Stimulated activated CD8-positive, alpha-beta memory T cell treated with anti-CD3 and anti-CD28 coated beads, Interleukin-4, amount 100 ng/mL, for 4 hours (primary cell): ENCODE measurements at places on chromosomes 16 and 17.
A peak's percentile ranks its signal among the peaks of the same experiment; 100 is the strongest.

GRCh38 chr17:79739148-79740062 lies 8.7 kb downstream of the ENPP7 start:
- DNase-seq: no peak

DNA sequence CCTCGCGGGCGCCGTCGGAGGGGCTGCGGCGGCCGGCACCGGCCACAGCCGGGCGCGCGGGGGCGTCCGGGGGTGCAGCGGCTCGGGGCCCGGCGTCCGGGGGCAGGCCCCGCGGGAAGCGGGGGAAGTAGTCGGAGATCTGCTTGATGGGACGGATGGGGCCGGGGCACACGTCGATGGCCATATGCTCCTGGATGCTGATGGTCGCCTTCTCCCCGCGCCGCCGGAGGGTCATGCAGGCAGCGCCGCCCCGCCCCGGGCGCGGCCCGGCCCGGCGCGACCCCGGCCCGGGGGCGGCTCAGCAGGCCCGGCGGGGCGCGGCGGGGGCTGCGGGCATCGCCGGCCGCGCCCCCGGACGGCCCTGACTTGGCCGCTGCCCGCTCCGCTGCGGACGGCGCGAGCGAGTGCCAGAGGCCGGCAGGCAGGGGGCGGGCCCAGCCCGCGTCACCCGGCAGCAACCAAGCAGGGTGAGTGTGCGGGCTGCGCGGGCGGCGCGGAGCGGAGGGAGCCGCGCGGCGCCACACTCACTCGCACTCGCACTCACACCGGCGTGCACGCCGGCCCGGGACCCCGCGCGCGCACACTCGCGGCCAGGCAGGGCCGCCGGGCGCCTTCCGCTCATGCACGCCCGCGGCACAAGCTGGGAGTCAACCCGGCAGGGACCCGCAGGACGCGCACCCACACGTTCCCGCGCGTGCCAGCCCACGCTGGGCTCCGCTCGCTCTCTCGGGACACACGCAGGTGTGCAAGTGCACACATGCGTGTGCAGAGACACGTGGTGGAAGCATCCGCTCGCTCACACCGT lies at the start of gene DOC2B:
Gene DOC2B, minus strand, starts transcription at position 406 of the 805 bp plus-strand sequence. Its CDS starts 171 bp downstream, at position 235.
- DNase-seq: no peak

DNA sequence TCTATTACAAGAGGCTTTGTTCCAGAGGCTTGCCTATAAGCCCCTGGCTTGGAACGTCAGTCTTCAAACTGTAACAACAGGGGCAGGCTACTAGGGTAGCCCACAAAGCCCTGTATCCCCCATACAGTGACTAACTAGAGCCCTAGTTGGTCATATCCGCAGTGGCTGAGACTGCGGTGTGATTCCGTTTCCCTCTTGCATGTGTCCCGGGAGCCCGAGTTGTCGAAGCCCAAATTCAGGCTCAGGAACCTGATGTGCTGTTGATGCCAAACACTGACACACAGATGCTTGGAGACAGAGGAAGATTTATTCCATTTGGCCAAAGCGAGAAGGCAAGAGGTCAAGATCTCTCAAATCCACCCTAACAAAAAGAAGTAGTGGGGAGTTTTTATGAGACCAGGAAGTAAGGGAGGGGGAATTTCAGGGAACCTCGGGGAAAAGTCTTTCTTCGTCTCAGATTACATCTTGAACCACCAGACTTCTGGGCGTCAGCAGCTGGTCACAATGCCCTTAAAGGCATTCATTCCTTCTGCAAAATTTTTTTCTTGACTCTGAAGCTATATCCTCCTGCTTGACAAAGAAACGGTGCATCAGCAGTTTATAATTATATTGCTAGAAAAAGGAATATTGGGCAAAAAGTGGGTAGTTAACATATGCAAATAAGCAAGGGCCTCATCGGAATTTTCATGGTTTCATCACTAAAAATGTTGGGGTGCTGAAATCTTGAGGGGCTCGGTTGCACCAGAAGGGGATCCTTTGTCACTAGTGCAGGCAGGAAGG lies 879 bp downstream of the SLFN5 start:
- no peak for DNase-seq

DNA sequence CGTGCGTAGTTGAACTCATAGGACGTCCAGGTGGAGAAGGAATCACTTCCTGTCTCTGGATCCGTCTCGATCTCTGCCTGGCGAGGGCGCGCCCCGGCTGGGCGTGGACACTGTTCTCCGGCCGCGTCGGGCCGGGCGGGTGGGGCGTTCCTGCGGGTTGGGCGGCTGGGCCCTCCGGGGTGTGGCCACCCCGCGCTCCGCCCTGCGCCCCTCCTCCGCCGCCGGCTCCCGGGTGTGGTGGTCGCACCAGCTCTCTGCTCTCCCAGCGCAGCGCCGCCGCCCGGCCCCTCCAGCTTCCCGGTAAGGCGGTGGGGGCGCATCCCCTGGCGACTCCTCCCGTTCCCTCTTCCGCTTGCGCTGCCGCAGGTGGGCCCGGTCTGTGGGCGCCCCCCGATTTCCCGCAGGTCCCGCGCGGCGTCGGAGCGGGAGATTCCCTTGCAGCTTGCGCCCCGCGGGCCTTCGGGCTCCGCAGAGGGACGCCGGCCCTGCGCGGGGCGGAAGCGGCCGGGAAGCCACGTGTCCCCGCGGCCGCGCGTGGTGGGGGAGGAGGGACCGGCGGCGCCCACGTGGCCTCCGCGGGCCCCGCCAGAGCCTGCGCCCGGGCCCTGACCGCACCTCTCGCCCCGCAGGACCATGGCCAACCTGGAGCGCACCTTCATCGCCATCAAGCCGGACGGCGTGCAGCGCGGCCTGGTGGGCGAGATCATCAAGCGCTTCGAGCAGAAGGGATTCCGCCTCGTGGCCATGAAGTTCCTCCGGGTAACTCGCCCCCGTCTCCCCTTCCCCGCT lies at the start of gene NME2:
Gene NME2, plus strand, starts transcription at position 214 of the 789 bp plus-strand sequence. Its CDS starts 420 bp downstream, at position 634.
- DNase-seq: peak; percentile 59

DNA sequence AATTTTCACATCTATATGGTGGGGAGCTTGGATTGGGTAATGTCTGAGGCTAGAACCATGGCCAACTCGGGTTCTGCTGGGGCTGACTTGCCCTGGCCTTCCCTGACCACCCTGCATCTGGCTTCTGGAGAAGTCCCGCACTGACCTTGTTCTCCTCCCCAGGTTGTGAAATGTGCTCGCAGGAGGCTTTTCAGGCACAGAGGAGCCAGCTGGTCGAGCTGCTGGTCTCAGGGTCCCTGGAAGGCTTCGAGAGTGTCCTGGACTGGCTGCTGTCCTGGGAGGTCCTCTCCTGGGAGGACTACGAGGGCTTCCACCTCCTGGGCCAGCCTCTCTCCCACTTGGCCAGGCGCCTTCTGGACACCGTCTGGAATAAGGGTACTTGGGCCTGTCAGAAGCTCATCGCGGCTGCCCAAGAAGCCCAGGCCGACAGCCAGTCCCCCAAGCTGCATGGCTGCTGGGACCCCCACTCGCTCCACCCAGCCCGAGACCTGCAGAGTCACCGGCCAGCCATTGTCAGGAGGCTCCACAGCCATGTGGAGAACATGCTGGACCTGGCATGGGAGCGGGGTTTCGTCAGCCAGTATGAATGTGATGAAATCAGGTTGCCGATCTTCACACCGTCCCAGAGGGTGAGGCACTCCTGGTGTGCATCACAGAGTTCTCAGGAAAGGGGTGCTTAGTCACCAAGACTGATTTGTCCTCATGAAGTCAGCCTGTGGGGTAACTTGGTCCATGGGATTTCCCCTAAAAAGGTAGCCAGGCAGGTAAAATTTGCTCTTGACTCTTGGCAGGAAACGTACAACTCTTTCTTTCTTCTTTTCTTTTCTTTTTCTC lies 6.1 kb downstream of the NOD2 start:
- DNase-seq: no peak

DNA sequence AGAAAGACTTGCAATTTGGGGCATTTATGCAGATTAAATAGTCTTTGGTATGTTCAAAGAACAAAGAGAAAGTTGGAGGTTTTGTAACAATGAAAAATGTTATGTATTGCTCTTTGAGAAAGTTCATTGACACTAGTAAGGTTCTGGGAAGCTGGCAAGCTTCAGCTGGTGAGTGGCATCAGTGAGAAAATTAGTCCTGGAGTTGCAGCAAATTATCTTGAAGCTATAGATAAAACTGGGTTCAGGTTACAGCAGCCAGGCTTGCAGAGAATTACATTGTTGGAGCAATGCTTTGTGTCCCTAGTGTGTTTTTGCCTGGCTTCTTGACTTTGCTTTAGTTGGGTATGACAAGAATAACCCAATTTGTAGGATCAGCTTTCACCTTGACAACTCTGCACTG lies 221.2 kb downstream of the CDH13 start:
- DNase-seq: no peak

DNA sequence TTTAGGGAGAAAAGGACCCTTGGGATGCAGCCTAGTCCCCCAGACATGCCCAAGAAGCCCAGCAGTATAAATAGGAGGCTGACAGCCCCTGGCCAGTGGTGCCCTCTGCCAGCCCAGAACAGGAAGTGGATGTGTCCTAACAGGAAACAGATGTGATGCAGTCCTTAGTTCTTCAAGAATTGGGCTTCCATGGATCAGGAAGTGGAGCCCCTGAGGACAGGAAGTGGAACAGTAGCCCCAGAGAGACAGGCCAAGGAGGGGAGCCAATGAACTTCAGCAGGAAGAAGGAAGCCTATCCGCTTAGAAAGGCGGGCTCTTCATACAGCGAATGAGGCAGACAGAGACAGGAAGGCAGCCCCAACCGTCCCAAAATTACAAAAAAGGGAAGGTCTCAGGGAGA lies 7.2 kb downstream of the CTF1 start:
- no peak for DNase-seq

DNA sequence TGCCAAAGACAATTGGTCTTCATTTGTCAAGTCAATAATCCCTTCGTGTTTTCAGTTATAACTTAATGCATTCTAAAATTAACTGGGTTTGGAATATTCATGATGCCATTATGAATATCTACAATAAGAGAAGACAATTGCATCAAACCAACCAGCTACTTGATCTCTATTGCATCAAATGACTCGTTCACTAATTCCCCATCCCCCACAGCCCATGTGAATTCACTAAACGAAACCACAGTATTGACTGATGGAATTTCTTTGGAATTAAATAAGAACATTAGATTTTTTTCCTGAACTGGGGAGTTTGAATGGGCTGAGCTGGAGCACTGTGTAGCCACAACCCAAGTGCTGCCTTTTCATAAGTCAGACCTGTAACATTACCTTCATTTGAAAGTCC lies 65.3 kb downstream of the HS3ST3B1 start:
- no peak for DNase-seq

- DNase-seq: no peak
Measured at GRCh38 chr16:28610595-28611191, 849 bp upstream of the SULT1A1 start.

DNA sequence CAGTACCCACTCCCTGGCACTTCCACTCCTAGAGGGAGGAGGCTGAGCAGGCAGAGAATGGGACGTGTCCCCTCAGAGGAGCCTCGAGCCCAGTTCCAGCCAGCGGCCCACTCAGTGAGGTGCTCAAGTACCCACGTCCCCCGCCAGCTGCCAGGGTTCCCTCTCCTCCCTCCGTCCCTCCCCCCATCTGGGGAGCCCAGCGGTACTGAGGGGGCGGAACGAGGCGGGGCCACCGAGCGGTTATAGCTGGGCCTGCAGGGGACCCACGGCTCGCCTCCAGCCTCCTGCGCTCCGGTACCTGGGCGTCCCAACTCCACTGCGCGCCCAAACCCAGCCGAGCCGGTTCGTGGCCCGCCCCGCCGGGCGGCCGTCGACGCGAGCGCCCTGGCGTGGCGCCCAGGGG lies at the start of gene NPW:
Gene NPW, plus strand, starts transcription at position 268 of the 403 bp plus-strand sequence.
- no peak for DNase-seq

DNA sequence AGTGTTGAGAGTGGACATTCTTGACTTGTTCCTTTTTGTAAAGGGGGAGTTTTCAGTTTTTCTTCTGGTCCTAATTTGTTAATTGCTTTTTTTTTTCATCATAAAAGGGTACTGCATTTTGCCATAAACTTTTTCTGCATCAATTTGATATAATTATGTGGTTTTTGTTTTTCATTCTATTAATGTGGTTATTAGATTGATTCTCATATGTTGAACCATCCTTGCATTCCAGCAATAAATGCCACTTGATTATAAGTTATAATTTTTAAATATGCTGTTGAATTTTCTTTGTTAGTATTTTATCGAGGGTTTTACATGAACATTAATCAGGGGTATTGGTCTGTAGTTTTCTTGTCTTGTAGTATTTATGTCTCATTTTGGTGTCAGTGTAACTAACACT lies 87.2 kb upstream of the SMIM36 start:
- DNase-seq: no peak

DNA sequence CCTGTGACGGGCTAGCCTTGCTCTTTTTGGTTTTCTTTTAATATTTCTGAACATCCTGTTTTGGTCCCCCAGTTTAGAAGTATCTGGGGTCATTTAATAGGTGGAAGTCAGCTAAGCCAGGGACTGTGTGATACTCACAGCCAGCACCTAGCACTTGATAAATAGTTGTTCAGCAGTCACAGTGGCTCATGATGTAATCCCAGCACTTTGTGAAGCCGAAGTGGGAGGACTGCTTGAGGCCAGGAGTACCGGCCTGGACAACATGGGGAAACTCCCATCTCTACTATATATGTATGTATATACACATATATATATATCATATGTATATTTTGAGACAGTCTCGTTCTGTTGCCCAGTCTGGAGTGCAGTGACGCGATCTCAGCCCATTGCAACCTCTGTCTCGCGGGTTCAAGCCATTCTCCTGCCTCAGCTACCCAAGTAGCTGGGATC lies 1.8 kb upstream of the ZNRF1 start:
- DNase-seq: no peak

- no peak for DNase-seq
Measured at GRCh38 chr16:87074641-87075318, 242.4 kb downstream of the C16orf95 start.

GRCh38 chr17:55002458-55002857 lies 33.9 kb downstream of the STXBP4 start:
- no peak for DNase-seq

DNA sequence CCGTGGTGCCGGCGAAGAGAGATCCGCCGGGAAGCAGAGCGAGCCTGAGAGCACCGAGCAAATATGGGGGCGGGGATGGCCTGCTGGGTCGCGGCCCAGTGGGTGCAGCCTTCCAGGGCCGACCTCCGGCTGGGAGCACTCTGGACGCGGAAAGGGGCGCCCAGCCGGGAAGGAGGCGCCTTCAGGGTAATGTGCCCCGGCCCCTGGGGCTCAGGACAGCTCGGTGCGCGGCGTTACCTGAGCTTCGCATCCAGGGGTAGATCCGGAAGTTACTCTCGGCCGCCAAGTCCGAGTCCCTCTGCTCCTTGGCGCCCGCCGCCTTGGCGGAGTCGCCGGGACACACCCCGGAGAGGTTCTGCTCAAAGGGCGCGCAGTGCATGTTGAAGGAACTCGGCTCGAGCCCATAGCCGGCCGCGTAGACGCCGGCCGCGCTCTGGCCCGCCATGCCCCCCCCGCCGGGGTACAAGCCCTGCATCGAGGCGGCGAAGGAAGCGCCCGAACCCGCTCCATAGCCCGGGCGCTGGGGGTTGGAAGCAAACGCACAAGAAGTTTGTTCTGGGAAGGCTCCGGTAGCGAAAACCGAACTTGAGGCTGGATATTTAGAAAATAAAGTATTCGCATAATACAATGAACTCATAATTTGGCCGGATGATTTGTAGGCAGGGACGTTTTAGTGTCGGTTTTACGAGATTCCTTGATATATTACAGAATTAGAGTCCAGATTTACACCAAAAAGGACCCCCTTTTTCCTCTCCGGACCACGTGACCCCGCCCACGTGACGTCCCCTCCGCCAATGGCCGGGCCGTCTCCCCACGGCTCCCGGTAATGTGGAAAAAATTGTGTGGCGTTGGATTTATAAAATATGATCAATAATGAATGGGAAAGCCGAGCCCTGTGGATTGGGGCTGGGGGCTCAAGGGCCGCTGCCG lies at the start of gene HOXB7:
Gene HOXB7, minus strand, starts transcription at position 736 of the 930 bp plus-strand sequence. Its CDS starts 99 bp downstream, at position 637.
- no peak for DNase-seq

- no peak for DNase-seq
Measured at GRCh38 chr16:89104930-89105571, 11.4 kb downstream of the ACSF3 start.

GRCh38 chr16:716200-716568 lies 1.3 kb downstream of the METRN start:
- no peak for DNase-seq
